ENCODE measurements at places on chromosomes 12 and 14. TPM values are rescaled to one million over a fixed set of nuclear protein-coding genes. Genes with fewer than 3 reads are reported as not detected.

Gene PLEKHG7
- not detected for total RNA-seq

Gene C12orf50
- total RNA-seq = not detected

Gene RNF212B
- not detected for total RNA-seq

Gene KRT74
- total RNA-seq = not detected

Gene TMEM52B
- 2.3 TPM for total RNA-seq

Gene GPR135
- total RNA-seq = 2.1 TPM

Gene AEBP2
- total RNA-seq = 40.1 TPM

Gene FOXM1
- total RNA-seq = 1.0 TPM

Gene L3HYPDH
- total RNA-seq = 19.5 TPM

Gene KIF21A
- 12.2 TPM for total RNA-seq

Gene IL25
- total RNA-seq = not detected

Gene CLEC9A
- 0.43 TPM for total RNA-seq

Gene HNF1A
- not detected for total RNA-seq

Gene TAS2R7
- total RNA-seq = not detected

Gene PLA2G1B
- total RNA-seq = 62.2 TPM

Gene LGR5
- 0.35 TPM for total RNA-seq

Gene MUCL1
- not detected for total RNA-seq

Gene PTPRR
- total RNA-seq = 5.1 TPM

Gene ABHD12B
- 0.43 TPM for total RNA-seq

Gene RERGL
- total RNA-seq = 0.72 TPM

Gene MGP
- 472 TPM for total RNA-seq

All from upper lobe of right lung (tissue), 1 donor.